Ascending aorta (tissue), 2 donors: ENCODE measurements at places on chromosomes 13 and 19.

GRCh38 chr13:86914757-86915156 lies 756.4 kb upstream of the SLITRK5 start:
- DNase-seq: no peak

DNA sequence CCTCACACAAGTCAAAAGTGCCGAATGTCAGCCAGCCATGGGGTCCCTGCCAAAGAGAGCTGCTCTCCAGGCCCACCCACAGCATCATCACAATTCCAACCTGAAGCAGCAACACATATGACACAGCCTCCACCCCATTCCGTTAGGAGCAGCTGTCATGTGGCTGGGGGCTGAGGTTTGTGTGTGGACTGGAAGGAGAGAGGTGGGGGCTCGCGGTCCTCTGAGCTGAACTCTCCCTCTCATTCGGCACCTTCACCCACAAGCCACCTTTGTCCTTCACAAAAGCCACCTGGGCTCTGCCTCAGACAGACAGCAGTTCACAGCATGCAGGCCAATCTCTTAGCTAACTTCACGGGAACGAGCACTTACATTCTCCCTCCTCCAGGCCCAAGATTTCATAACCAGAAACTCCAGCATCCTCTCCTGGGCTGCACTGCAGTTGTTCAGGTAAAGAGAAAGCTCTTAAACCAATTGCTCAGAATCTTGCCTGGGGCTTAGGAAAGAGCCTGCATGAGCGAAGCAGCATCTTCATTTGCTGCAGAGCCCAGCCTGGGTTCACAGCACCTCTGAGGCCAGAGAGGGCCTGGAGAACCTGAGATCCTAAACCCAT lies 7.2 kb downstream of the RAB20 start:
- no peak for DNase-seq

- no peak for DNase-seq
Observed at GRCh38 chr13:113865427-113865826, 1.6 kb upstream of the GAS6 start.

- DNase-seq: no peak
Observed at GRCh38 chr13:24281188-24282008, 28.0 kb upstream of the C1QTNF9 start.

DNA sequence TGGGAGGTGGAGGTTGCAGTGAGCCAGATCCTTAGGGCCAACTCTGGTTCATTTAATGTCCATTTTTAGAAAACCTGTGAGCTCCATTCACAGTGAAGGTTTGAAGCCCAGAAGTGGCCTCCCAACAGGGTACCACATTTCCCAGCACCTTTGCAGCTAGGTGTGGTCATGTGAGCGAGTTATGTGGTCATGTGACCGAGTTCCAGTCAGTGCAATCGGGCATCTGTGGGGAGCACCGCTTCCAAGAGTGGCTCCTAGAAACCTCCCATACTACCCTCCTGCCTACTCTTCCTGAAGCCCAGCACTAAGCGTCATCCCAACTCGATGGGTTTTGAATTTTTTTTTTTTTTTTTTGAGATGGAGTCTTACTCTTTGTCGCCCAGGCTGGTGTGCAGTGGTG lies 663 bp upstream of the PLA2G4C start:
- DNase-seq: no peak

DNA sequence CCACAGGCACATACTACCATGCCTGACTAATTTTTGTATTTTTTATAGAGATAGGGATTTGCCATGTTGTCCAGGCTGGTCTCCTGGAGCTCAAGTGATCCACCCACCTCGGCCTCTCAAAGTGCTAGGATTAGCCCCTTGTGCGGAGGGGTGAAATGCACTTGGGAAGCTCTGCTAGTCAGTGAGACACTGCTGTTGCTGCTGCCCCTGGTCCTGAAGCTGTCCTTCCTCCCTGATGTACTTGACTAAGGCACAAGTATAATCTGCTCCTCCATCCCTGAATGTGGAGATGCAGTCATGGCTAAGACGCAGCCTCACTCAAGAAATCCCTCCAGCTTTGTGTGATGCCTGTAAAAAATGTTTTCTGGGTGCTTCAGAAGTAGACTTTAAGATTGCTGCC lies 124.5 kb downstream of the KCTD15 start:
- no peak for DNase-seq
